Epithelial cell of alveolus of lung (primary cell): ENCODE measurements at places on chromosomes 12 and 14. TPM values are rescaled to one million over a fixed set of nuclear protein-coding genes. Genes with fewer than 3 reads are reported as not detected.

The CPNE6 gene
- not detected in 2 replicates for total RNA-seq

The GALNT9 gene
- 0.08 and 0.13 TPM in 2 replicates for total RNA-seq

The EXOC3L4 gene
- total RNA-seq, result not detected in 2 replicates

The OTOGL gene
- under 0.01 TPM in 1 of 2 replicates, not detected in the other for total RNA-seq

The DDX11 gene
- total RNA-seq, result 12.9 and 13.1 TPM in 2 replicates

The CD163L1 gene
- 0.16 and 0.26 TPM in 2 replicates for total RNA-seq

The SMIM41 gene
- 0.13 and 50.8 TPM in 2 replicates for total RNA-seq

The NRXN3 gene
- total RNA-seq, result under 0.01 and 1.8 TPM in 2 replicates

The C12orf50 gene
- not detected in 2 replicates for total RNA-seq

The SLC39A2 gene
- 0.32 TPM in 1 of 2 replicates, not detected in the other for total RNA-seq

The ST8SIA1 gene
- total RNA-seq, result under 0.01 and 1.3 TPM in 2 replicates

The PTPRO gene
- 0.39 and 0.72 TPM in 2 replicates for total RNA-seq

The PTPN21 gene
- 5.2 and 5.7 TPM in 2 replicates for total RNA-seq

The XRCC3 gene
- total RNA-seq, result 10.5 and 26.9 TPM in 2 replicates

The SLC4A8 gene
- total RNA-seq, result 1.9 and 3.4 TPM in 2 replicates

The CEP290 gene
- 3.9 and 9.3 TPM in 2 replicates for total RNA-seq

The INHBC gene
- total RNA-seq, result not detected in 2 replicates

The TAC3 gene
- not detected in 2 replicates for total RNA-seq

The NXPH4 gene
- 3.4 and 7.5 TPM in 2 replicates for total RNA-seq

The ZDHHC22 gene
- not detected in 2 replicates for total RNA-seq

The TAS2R30 gene
- total RNA-seq, result 0.78 and 1.7 TPM in 2 replicates

The TAS2R7 gene
- not detected in 2 replicates for total RNA-seq

The ZC2HC1C gene
- total RNA-seq, result 0.39 and 3.8 TPM in 2 replicates

The MFAP5 gene
- total RNA-seq, result 1.2 TPM in 1 of 2 replicates, not detected in the other

The IGF1 gene
- total RNA-seq, result 0.13 and 0.40 TPM in 2 replicates

The CMA1 gene
- not detected in 2 replicates for total RNA-seq

The STYK1 gene
- total RNA-seq, result 2.3 TPM in 1 of 2 replicates, not detected in the other

The TTC5 gene
- total RNA-seq, result 12.9 and 15.8 TPM in 2 replicates

The BICD1 gene
- total RNA-seq, result 8.5 and 10.2 TPM in 2 replicates

The MIP gene
- total RNA-seq, result not detected in 2 replicates

The AHSA1 gene
- 92.0 and 92.2 TPM in 2 replicates for total RNA-seq

The SLC17A8 gene
- total RNA-seq, result not detected in 2 replicates

The GPR162 gene
- 2.1 and 20.3 TPM in 2 replicates for total RNA-seq

The STAB2 gene
- total RNA-seq, result not detected in 2 replicates

The NANOG gene
- not detected in 2 replicates for total RNA-seq

The MYF6 gene
- total RNA-seq, result under 0.01 and 0.80 TPM in 2 replicates

The CCDC196 gene
- total RNA-seq, result not detected in 2 replicates

The TOMM20L gene
- not detected in 2 replicates for total RNA-seq

The HOXC6 gene
- 0.52 and 0.80 TPM in 2 replicates for total RNA-seq

The WSCD2 gene
- total RNA-seq, result not detected in 2 replicates

The TAS2R46 gene
- total RNA-seq, result 2.8 TPM in 1 of 2 replicates, not detected in the other

The MLXIP gene
- total RNA-seq, result 13.2 and 16.2 TPM in 2 replicates

The ACOT4 gene
- total RNA-seq, result 0.88 and 1.7 TPM in 2 replicates

The MYH6 gene
- not detected in 2 replicates for total RNA-seq
